ENCODE measurements at places on chromosomes 6 and 20.

- DNase-seq, result no peak
These were observed 31.6 kb upstream of the APMAP start for GRCh38 chr20:25024171-25024570.

DNA sequence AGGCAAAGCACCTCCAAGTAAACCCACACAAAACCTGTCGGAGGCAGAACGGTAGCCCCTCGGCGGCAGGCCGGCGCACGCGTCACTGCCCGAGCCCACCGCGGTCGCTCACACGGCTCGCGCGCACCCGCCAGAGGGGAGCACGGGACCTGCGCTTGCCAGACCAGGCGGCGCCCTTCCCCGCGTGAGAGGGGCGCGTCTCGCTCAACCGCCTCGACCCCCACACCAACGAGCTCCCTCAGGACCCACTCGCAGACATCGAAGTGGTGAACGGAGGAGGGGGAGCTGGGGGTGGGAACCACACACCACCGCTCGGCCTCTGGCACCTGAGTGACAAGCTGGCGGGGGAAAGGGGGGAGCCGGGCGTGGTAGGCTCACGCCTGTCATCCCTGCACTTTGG is 1513.4 kb upstream of the DEFB115 start:
- no peak for DNase-seq

DNA sequence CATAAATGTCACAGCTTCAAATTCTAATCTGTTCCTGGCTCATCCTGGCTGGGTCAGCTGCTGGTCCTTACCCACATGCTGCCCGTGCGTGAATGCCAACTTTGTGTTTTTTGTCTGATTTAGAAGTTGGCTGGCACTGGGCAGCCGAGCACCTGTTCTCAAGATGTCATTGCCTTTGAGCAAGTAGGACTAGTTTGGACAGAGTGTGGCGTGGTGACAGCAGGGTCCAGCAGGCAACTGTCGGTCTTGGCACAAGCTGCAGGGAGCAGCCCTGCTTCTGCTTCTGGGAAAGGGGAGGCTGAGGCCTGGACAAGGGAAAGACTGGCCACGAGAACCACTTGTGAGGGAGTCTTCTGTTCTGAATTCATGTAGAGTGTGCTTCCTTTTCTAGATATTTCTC is 26.4 kb upstream of the ADRM1 start:
- no peak for DNase-seq

- no peak for DNase-seq
These were observed 48.3 kb downstream of the TRERF1 start for GRCh38 chr6:42403421-42403820.

DNA sequence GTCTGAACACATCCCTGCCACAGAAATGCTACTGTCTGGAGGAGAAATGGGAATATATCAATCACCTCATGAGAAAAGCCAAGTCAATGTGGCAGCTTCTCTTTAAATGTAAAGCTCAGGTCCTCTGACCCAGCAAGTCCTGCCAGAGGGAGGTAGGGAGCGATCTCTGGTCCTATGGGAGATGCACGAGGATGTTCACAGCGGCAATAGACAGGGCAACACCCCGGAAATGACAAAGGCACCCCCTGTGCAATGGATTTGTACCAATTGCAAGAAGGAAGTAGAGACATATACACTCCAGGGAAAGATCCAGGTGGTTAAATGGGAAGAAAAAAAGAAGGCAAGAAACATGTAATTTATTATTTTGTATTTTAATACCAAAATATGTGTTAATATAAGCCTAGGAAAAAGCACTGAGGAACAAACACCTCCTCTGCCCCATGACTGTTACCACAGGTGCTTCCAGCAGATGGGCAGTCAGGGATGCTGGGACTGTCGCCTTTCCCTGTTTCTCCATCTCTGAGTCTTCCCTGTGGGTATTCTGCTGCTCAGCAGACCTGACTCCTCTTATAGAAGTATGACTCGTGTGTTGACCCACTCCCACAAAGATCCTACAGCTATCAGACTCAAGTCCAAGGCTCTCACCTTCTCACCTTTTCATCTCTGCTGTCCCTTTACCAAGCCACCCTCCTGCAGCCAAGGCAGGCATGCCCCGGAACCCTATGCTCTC is 20.8 kb downstream of the ATP9A start:
- DNase-seq, result no peak

DNA sequence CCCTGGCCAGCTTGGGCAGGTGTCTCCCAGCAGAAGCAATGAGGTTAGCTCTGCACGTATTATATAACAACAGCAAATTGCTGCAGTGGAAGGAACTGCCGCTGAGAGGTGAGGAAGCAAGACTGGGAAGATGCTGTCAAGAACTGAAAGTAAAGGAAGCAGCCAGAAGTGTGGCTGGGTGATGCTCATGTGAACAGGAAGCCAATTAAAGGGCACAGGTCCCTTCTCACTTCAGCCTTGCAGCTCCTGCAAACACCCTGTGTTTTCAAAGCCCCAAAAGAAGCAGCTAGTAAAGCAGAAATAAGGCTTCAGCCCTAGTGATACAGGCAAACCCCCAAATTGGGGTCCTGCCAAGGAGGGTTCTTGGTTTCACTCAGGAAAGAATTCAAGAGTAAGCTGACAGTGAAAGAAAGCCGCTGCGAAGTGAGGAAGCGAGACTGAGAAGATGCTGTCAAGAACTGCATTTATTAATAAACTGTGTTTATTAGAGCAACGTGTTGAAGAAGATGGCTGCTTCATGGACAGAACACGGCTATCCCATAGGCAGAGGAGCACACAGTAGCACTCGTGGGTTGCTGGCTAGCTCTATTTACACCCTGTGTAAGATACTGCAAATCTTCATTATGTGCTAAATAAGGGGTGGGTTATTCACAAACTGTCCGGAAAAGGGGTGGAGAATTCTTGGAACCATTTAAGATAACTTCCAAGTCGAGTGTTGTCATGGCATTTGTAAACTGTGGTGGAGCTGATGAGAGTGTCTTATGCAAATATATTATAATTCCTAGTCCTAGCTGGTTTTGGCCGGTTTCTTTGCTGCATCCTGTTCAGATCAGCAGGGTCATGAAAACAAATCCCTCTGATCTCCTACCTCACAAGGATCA is 152.2 kb downstream of the LINC00237 start:
- no peak for DNase-seq

- no peak for DNase-seq
These were observed 223.5 kb upstream of the MARCKS start for GRCh38 chr6:113633638-113634037.

GRCh38 chr20:17611290-17611539 is 41.3 kb downstream of the DSTN start:
- no peak for DNase-seq

Measured in AG08395 (cell line).